DMS153 (cell line): ENCODE measurements at places on chromosomes 5 and 9.

DNA sequence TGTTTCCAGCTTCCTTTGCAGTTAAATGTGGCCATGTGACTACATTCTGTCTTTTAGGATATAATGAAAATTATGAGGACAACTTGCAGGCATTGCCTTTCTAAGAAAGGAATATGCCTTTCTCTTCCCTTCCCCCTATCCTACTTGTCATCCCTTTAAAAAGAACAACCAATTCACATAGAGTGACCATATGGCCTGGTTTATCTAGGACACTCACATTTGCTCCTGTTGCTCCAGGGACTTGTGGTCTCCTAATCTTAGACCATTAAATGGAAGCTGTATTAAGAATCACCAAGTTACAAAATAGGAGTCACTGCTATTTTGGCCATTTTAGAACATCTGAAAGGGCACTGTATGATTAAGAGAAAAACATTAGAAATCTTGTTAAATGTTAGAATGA is 520.3 kb downstream of the DTWD2 start:
- DNase-seq = no peak

DNA sequence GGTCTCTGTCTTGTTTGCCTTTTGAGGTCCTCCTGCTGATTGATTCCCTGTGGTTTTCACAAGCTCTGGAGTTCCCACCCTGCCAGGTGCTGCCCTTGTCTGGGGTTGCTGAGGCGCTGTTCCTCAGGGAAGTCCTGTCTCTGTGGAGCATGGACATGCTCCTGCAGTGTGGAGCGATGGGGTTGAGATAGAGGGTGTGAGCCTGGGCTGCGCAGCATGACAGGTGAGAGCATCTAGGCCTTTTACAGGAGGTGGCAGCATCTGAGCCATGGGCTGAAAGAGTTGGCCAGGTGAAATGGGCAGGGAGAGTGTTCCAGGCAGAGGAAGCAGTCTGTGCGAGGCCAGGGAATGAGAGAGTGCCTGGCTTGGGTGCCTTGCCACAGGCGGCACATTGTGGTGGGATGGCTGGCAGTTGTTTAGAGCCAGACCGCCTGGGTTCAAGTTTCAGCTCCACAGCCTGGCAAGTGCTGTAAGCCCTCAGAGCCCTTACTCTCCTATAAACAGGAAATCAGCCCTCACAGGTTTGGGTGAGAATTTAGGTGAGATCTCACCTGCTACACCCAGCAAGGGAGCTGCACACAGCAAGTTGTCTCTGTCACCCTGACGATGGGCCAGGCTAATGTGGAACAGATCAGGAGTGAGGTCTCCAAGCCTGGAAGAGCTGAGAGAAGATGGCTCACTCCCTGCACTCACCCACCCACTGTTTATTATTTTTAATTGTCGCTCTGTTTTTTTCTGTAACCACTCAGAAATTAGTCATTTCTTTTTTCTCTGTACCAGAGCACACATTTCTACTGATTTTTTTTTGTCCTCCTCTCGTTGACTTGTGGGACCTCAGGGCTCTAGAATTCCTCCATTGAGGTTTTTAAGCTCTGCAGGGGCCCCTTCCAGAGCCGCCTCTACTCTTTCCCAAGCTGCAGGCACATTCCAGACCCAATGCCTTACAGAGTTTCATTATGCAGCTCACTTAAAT is 19.6 kb downstream of the TCOF1 start:
- no peak for DNase-seq

- no peak for DNase-seq
Measured at GRCh38 chr5:1767524-1768282, 31.9 kb downstream of the MRPL36 start.

- DNase-seq = no peak
Measured at GRCh38 chr5:83636156-83636555, 84.5 kb downstream of the HAPLN1 start.

DNA sequence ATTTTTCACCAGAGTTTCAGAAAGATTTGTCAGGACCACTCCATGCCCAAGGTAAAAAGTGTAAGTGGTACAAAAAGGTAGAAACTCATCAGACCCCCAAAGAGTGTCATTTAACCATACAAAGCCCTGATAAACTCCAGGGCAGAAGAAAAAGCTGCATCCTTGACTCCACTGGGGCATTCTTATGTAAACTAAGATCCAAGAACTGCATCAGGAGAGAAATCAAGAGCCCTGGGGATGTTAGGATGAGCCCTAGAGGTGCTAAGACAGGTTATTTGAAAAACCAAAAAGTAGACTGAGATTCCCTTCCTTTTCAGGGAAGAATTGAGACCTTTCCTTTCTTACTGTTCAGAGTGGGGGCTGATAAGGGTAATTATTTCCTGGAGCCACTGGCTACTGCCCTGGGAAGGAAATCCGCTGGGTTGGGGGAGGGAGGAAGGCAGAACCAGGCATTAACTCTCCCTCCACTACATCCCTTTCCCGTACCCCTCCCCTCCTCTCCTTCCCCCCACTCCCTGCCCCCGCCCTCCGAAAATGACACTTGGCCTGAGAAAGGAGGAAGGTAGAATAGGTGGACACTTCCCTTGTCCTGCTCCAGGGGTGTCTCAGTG is 54.7 kb downstream of the FXN start:
- no peak for DNase-seq

- no peak for DNase-seq
Measured at GRCh38 chr5:137372016-137372772, 126.9 kb downstream of the SPOCK1 start.

DNA sequence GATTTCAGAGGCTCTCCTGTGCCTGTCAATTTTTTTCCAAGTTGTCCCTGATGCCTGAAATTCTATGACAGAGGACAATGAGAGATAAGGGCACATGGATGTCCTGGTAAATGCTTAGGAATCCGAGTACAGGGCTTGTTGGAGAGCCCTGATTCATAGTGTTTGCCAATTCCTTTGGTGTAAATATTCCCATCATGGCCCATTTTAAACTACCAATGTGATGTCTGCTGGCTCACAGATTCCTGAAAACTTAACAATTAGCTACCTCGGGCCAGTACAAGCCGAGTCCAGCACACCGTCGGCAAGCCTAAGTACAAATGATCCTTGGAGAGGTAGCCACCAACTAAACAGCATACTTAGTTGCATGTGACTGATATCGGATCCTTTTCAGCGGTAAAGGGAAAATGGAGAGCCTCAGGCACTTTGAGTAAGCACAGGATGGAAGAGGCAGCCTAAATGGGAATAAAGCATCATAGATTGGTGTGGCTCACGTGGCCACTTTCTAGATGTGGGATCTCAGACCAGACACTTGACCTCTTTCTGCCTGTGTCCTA is 3.6 kb downstream of the ITK start:
- DNase-seq = no peak

DNA sequence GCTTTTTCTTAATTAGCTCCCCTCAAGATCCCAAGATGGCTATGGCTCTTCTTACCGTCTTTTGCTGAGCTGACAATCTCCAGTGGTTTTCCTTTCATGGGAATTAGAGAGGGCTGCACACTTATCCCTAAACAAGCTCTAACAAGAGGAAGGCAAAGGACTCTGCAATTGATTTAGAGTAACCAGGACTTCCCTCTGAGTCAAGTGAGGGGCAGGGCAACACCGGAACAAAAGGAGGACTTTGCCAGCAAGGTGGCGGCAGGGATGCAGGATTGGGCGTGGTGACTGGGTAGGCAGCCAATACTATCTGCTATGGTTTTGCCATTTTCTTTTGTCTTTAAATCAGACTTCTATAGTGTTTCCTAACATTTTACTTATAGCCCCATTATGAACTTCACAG is 9.8 kb downstream of the SLC44A1 start:
- peak; percentile 74 for DNase-seq

DNA sequence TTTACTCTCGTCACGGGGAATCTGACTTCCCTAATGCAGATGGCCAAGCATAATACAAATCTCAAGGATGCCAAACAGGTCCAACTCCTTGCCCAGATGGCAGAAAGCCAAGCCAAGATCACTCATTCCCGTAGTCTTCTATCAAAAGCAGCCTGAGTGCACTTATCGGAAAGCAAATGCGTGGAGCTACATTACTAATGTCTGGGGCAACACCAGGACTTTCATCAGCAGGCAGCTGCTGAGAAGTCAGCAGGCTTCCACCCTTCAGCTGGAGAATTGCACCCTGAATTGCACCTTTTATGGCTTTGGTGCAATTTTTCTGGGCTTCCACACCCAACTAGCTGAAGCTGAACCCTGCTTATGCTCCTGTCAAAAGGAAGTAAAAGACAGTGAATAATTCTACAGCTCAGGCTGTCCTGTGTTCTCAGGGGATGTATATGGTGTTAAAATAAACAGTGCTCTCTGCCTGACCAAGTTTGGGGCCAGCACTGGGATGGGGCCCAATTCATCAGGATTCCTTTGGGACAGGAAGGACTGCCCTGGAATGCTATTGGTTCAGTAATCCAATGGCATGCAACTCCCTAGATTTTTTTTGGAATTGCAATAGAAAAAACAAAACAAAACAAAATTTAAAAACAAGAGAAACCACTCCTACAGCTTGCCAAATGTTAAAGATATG is 92.6 kb downstream of the DPYSL3 start:
- no peak for DNase-seq

DNA sequence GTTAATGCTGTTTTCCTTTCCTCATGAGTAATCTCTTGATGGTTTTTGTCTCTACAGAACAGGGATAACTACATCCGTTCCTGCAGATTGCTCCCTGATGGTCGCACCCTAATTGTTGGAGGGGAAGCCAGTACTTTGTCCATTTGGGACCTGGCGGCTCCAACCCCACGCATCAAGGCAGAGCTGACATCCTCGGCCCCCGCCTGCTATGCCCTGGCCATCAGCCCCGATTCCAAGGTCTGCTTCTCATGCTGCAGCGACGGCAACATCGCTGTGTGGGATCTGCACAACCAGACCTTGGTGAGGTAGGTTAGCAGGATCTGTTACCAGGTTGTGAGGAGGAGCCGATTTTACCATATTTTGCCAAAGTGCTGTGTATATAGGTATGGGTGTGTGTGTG is 148.2 kb downstream of the TLE4 start:
- DNase-seq = no peak

DNA sequence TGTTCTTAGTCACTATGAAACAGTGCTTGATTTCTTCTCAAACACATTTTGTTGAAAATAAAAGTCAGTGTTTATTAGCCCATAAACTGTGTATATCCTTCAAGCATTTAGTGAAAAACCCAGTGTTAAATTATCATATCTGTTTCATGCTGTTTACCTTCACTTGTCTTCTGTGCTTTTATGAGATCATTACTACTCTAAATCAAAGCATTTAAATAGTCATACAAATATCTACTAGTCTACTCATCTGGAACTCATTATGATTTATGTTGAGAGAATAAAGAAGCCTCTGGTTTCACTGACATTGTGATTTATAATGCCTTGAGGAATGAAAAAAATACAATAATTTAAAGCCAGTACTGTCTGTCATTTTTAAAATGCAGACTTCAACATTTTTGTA is 366.5 kb downstream of the SLCO4C1 start:
- peak; percentile 12 for DNase-seq

- no peak for DNase-seq
Measured at GRCh38 chr9:129422843-129423192, 198.1 kb downstream of the C9orf50 start.

DNA sequence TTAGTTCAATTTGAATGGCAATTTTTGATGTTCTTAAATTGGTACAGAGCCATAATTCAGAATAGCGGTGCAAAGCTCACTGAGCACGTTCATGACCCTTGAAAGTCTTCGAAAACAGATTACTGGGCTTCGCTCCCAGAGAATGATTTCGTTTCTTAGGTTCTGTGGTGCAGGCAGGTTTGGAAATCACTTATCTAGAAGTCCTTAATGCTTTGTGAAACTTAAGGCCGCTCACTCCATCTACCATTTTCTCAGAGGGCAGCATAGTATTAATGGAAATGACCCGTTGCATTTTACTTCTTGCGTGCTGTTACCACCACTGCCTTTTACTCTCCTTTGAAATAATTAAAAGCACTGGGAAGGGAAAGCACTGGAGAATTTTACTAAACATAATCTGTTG is 2.9 kb upstream of the MAT2B start:
- no peak for DNase-seq

- DNase-seq = no peak
Measured at GRCh38 chr5:4230786-4231641, 635.4 kb downstream of the IRX1 start.

- no peak for DNase-seq
Measured at GRCh38 chr9:72022841-72023240, 37.6 kb downstream of the C9orf57 start.
